ENCODE measurements at places on chromosomes 7 and 10. TPM values are rescaled to one million over a fixed set of nuclear protein-coding genes. Genes with fewer than 3 reads are reported as not detected.

Gene ANKRD30A
- total RNA-seq = not detected

Gene TBXAS1
- total RNA-seq = 11.2 TPM

Gene RHOBTB1
- total RNA-seq = 13.5 TPM

Gene IDI2
- total RNA-seq = not detected

Gene KLF14
- total RNA-seq = not detected

Gene CNPY1
- total RNA-seq = not detected

Gene NCAPG2
- total RNA-seq = 7.5 TPM

Gene MEIG1
- total RNA-seq = not detected

Gene LRMDA
- 2.4 TPM for total RNA-seq

Gene SPOCK2
- 12.0 TPM for total RNA-seq

Gene FGL2
- total RNA-seq = 16.1 TPM

Gene PTPN20
- not detected for total RNA-seq

Gene CHST3
- 0.88 TPM for total RNA-seq

Gene NUP205
- 21.7 TPM for total RNA-seq

Gene GIMAP8
- total RNA-seq = 0.88 TPM

Gene MSMB
- total RNA-seq = not detected

All from Peyer's patch (tissue), 4 donors.